ENCODE measurements at places on chromosomes 3 and 15. TPM values are rescaled to one million over a fixed set of nuclear protein-coding genes. Genes with fewer than 3 reads are reported as not detected.
A peak's percentile ranks its signal among the peaks of the same experiment; 100 is the strongest.

DNA sequence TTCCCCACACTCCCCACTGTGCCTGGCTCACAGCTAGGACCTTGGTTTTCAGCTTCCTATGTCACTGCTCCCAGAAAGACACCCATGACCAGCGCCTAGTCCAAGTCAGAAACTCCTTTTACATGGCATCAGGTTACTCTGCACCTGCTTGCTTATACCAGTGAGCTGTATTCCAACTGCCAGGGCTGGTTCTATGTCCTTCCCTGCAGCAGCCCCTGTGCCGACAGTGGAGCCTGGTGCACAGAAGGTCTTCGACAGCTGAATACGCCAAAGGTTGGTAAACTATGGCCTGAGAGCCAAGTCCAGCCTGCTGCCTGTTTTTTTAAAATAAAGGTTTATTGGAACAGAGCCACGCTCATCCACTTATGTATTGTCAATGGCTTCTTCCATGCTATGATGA lies 102.5 kb downstream of the IQSEC1 start:
- H3K4me3 ChIP-seq = no peak overlapping the region
- H3K36me3 ChIP-seq = peaks cover 4% of the 10 kb centered on the region
- peak; percentile 74 for DNase-seq
- H3K27ac ChIP-seq = peak overlapping the region; percentile 82
- peaks cover 73% of the 10 kb centered on the region for H3K4me1 ChIP-seq

- peaks cover 28% of the 10 kb centered on the region for H3K4me1 ChIP-seq
- no peak overlapping the region for H3K4me3 ChIP-seq
- no peak overlapping the region for H3K27ac ChIP-seq
- peak; percentile 78 for DNase-seq
- peaks cover 31% of the 10 kb centered on the region for H3K36me3 ChIP-seq
- H3K27me3 ChIP-seq = no peaks in the 10 kb centered on the region
These were observed 49.2 kb upstream of the CTDSPL start for GRCh38 chr3:37812499-37812896.

DNA sequence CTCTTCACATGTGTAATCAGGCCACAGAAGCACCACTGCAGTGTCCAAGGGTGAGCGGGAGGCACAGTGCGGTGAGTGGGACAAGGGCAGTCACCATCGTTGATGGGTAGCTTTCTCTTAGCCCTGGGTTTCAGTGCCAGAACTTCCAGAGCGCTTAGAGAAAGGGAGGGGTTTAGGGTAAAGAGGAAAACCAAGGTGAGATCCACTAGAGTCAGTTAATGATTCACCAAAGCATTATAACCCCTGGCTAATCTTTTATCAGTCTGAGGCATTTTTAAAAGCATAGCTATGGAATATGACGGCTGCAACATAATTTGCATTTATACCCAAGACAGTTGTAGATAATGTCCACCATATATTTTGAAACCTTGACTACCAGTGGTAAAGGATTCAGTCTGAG lies 94.8 kb downstream of the SHQ1 start:
- no peak overlapping the region for H3K4me3 ChIP-seq
- H3K4me1 ChIP-seq = no peaks in the 10 kb centered on the region
- no peaks in the 10 kb centered on the region for H3K36me3 ChIP-seq
- H3K27me3 ChIP-seq = no peaks in the 10 kb centered on the region
- H3K27ac ChIP-seq = no peak overlapping the region

GRCh38 chr15:58564981-58565380 lies 133.2 kb downstream of the LIPC start:
- no peak overlapping the region for H3K4me3 ChIP-seq
- peaks cover 4% of the 10 kb centered on the region for H3K4me1 ChIP-seq
- DNase-seq = peak; percentile 49
- no peaks in the 10 kb centered on the region for H3K36me3 ChIP-seq
- no peaks in the 10 kb centered on the region for H3K27me3 ChIP-seq

- no peaks in the 10 kb centered on the region for H3K27me3 ChIP-seq
- no peak overlapping the region for H3K4me3 ChIP-seq
- peaks cover 5% of the 10 kb centered on the region for H3K4me1 ChIP-seq
- peak overlapping the region; percentile 75 for H3K27ac ChIP-seq
- no peak for DNase-seq
- no peaks in the 10 kb centered on the region for H3K36me3 ChIP-seq
These were observed 78.8 kb downstream of the CMSS1 start for GRCh38 chr3:99896482-99896881.

DNA sequence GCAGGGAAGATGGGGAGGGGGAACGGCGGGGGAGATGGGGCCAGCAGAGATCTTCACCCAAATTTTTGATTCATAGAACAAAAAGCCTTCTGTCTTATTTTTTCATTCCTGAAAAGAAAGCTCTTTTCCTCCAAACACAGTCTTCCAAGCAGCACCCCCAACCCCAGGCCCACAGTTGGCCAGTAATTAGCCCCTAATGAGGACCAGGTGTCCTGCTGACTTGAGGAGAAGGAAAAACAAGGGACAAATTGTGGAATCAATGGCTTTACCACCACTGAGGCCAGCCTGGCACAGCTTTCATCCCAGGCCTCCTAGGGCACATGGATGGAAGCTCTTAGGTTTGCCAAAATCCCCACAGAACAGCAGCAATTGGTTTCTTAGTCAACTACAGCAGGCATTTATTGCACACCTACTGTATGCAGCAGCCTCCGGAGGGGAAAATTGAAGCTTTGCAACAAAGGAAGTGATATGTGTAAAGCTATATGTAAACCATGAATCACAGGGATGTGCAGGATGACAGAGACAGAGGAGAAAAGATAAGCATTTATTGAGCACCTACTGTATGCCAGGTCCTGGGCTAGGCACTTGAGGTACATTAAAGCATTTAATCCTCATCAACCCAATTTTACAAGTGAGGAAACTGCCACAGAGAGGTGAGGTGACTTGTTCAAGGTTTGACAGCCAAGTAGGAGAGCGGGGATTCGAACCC lies 199.5 kb downstream of the TBC1D2B start:
- H3K27me3 ChIP-seq = no peaks in the 10 kb centered on the region
- H3K27ac ChIP-seq = no peak overlapping the region
- no peak for DNase-seq
- peaks cover 43% of the 10 kb centered on the region for H3K4me1 ChIP-seq
- H3K4me3 ChIP-seq = no peak overlapping the region

- no peak overlapping the region for H3K27ac ChIP-seq
- H3K4me1 ChIP-seq = no peaks in the 10 kb centered on the region
- peaks cover 38% of the 10 kb centered on the region for H3K36me3 ChIP-seq
- H3K4me3 ChIP-seq = no peak overlapping the region
- DNase-seq = peak; percentile 26
These were observed 3.8 kb upstream of the GABPB1 start for GRCh38 chr15:50358845-50359244.

DNA sequence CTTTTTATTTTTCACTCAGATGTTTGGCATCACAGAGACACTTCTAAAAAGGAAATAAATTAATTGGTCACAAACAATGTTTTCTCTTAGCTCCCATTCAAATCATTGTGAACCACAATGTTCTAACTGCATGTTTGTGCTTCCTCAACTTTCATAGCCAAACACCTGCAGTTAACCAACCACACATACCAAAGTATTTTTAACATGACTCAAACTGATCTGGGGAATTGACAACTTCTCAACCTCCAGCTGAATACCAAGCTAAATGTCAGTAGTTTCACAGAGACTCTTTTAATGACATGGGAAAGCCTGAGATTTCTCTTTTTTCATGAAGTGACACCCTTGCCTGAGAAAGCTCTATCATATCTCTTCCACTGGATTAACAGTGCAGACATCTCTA lies 217.9 kb upstream of the MME start:
- H3K27me3 ChIP-seq = no peaks in the 10 kb centered on the region
- H3K36me3 ChIP-seq = no peaks in the 10 kb centered on the region
- peak; percentile 23 for DNase-seq
- H3K4me1 ChIP-seq = no peaks in the 10 kb centered on the region
- no peak overlapping the region for H3K27ac ChIP-seq

DNA sequence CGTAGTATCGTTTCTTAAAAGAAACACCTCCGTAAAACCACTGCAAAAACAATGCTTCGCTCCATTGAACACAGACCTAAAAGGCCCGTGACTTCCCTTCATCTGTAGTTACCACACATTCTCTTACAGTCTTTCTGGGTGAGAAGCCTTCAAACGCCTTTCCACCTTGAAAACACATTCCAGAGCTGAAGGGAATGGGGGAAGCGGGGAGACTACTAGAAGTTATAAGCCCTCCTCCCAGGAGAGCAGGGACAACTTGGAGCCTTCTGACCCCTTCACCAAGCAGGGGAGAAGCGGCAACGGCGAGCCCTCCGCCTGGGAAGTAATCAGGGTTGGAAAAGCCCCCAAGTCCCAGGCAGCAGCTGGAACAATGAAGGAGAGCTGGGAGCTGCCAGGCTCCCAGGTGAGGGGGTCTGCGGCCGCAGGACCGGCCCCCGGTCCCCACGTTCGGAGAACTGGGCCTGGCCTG lies 461 bp downstream of the SECISBP2L start:
- H3K4me1 ChIP-seq = peaks cover 2% of the 10 kb centered on the region
- peak overlapping the region; percentile 89 for H3K27ac ChIP-seq
- DNase-seq = peak; percentile 66
- no peaks in the 10 kb centered on the region for H3K27me3 ChIP-seq

DNA sequence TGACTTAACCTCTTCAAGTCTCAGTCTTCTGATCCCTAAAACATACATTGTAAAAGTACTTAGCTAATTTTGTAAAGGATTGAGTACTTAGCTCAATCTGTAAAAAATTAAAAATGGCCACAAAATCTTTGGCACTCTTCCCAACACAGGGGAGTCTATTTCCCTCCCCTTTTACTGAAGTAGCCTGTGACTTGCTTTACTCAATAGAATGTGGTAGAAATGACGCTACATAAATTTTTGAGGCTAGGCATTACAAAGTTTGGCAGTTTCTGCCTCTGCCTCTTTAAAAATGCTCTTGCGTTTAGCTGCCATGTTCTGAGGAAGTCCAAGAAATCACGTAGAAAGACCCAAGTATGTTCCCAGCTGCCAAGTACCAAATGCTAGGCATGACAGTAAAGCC lies 80.2 kb downstream of the CBLB start:
- peak; percentile 10 for DNase-seq
- H3K4me1 ChIP-seq = peaks cover 12% of the 10 kb centered on the region
- H3K27ac ChIP-seq = no peak overlapping the region
- no peak overlapping the region for H3K4me3 ChIP-seq

GRCh38 chr3:30555968-30556367 lies 50.4 kb upstream of the TGFBR2 start:
- H3K4me3 ChIP-seq = no peak overlapping the region
- no peak for DNase-seq
- H3K36me3 ChIP-seq = no peaks in the 10 kb centered on the region
- H3K27me3 ChIP-seq = no peaks in the 10 kb centered on the region
- no peaks in the 10 kb centered on the region for H3K4me1 ChIP-seq

GRCh38 chr3:127137113-127137512 lies 55.8 kb upstream of the PRR23E start:
- H3K4me1 ChIP-seq = peaks cover 54% of the 10 kb centered on the region
- H3K27ac ChIP-seq = no peak overlapping the region
- peaks cover 45% of the 10 kb centered on the region for H3K27me3 ChIP-seq

DNA sequence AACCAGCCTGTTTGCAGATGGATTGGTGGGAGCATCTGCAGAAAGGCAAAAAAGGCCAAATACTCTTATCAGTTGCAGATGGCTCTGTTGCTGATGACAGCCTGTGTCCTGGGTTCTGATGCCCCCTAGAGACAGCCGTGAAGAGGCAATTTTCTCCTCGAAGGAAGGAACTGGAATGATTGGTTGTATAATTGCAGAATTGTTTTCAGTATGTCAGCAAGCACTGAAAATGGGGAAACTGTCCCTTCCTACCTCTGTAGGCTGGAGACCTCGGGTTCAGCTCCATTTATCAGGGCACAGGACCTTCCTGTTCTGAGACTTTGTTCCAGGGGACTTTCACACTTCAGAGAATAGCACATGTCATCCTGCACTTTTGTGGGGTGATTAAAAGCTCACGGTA lies 103.0 kb downstream of the PGPEP1L start:
- peaks cover 15% of the 10 kb centered on the region for H3K36me3 ChIP-seq
- H3K4me1 ChIP-seq = peaks cover 15% of the 10 kb centered on the region
- DNase-seq = peak; percentile 46

DNA sequence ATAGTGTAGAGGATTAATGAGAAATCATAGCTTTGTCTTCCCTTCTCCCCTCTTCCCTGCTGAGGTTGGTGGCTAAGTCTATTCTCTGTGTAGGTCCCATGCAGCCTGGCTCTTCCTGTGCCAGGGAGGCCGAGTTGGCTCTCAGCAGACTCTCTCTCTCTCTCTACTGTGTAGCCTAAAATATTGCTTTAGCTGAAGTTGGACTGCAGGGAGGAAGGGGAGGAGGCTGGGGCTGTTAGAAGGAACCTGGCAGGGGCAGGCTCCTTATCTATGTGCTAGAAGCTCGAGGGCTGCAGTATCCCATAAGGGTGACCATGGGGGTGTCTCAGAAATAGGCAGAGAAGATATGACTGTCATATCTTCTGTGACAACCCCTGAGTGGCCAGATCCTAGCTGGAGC lies 160.8 kb downstream of the EPHB1 start:
- peaks cover 3% of the 10 kb centered on the region for H3K27me3 ChIP-seq
- H3K4me3 ChIP-seq = no peak overlapping the region
- peaks cover 8% of the 10 kb centered on the region for H3K36me3 ChIP-seq
- H3K4me1 ChIP-seq = no peaks in the 10 kb centered on the region

DNA sequence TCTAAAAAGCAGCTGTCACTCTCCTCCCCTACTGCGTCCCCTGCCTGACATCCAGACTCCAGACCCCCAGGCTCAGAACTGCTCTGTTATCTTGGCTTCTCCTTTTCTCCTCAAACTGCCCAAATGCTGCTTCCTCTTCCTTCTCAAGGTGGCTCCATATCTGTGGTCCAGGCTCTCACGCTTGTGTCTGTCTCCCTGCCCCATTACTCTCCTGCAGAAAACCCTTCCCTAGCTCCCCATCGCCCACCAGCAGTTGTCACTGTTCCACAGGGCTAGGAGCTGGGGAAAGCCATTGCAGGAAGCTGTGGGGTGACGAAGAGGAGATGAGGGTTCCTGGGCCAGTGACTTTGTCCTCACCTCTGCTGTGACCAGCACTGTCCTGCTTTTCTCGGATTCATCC lies 30.7 kb upstream of the CGNL1 start:
- no peaks in the 10 kb centered on the region for H3K4me1 ChIP-seq
- no peaks in the 10 kb centered on the region for H3K27me3 ChIP-seq
- no peak for DNase-seq

GRCh38 chr3:15647611-15648167 lies 46.1 kb downstream of the BTD start:
- peak; percentile 79 for DNase-seq
- H3K27ac ChIP-seq = peak overlapping the region; percentile 93
- H3K27me3 ChIP-seq = no peaks in the 10 kb centered on the region

- no peaks in the 10 kb centered on the region for H3K36me3 ChIP-seq
- no peak overlapping the region for H3K4me3 ChIP-seq
- DNase-seq = no peak
- peaks cover 2% of the 10 kb centered on the region for H3K4me1 ChIP-seq
- H3K27me3 ChIP-seq = peaks cover 4% of the 10 kb centered on the region
These were observed 14.1 kb downstream of the KLF15 start for GRCh38 chr3:126342991-126343648.

Gene DLL4
- total RNA-seq = 9.7 TPM

Gene LMAN1L
- 0.04 TPM for total RNA-seq

Gene ESYT3
- total RNA-seq = 11.0 TPM

Gene CCDC39
- total RNA-seq = not detected

Gene MYO5C
- 5.3 TPM for total RNA-seq

Gene PLCL2
- total RNA-seq = 25.2 TPM

Gene RBP2
- not detected for total RNA-seq

Gene SMCO1
- total RNA-seq = 1.6 TPM

Gene ZNF619
- total RNA-seq = 4.3 TPM

Gene RETNLB
- not detected for total RNA-seq

Gene SCAANT1
- total RNA-seq = not detected

Gene MCCC1
- 13.8 TPM for total RNA-seq

Data from muscle of leg (tissue), 16 donors.